ENCODE measurements at places on chromosomes 7 and 10.

GRCh38 chr7:94630855-94631254, 25.1 kb downstream of the SGCE start:
- no peak for DNase-seq

DNA sequence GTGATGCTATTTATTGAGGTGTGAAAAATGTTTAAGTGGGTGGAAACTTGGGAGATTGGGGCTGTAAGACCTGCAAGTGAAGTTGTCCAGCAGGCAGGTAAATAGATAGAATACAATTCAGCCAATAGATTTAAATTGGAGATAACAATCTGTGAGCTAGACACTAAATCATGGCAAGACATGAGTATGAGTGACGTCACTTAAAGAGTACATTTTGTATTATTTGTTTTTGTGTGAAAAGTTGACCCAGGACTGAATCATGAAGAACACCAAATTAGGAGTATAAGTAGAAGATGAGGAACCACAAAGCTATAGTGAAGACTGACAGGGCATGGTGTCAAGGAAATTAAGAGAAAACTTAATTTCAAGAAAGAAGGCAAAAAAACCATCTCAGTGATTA, 249.1 kb upstream of the SEMA3C start:
- no peak for DNase-seq

- DNase-seq = no peak
Measured at GRCh38 chr10:95431900-95432342, 129.2 kb downstream of the SORBS1 start.

- DNase-seq = no peak
Measured at GRCh38 chr7:22802426-22802825, 20.2 kb downstream of the TOMM7 start.

DNA sequence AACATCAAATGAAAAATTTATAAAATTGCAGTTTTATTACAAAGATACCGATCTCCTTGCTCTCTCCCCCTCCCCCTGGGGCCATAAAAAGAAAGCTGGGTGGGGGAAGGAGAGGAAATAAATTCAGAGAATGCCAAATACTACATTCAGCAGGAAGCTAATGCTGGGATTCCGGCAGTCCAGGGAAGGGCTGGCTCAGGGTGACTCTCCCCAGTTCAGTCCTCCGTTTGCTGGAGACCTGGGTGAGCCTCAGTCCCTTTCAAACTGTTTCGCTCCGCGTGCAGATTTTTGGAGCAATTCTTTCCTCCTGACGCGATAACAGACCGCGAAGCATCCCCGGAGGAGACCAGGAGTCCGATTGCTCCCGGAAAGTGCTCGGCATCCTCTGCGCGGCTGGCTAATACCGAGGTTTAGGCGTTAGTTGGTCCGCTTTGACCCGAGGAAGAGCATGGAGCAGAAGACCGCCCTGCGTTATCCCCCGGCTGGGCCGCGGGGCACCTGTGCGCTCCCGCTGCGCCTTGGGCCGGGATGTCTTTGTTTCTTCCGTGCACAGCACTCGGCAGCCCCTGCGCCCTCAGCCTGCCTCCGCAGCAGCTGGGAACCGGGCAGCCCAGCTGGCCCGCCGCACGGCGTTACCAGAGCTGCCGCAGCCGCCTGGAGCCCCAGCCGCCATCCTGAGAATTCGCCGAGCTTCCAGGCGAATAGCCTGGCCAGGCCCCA, 3.9 kb upstream of the HOXA2 start:
- DNase-seq = no peak

DNA sequence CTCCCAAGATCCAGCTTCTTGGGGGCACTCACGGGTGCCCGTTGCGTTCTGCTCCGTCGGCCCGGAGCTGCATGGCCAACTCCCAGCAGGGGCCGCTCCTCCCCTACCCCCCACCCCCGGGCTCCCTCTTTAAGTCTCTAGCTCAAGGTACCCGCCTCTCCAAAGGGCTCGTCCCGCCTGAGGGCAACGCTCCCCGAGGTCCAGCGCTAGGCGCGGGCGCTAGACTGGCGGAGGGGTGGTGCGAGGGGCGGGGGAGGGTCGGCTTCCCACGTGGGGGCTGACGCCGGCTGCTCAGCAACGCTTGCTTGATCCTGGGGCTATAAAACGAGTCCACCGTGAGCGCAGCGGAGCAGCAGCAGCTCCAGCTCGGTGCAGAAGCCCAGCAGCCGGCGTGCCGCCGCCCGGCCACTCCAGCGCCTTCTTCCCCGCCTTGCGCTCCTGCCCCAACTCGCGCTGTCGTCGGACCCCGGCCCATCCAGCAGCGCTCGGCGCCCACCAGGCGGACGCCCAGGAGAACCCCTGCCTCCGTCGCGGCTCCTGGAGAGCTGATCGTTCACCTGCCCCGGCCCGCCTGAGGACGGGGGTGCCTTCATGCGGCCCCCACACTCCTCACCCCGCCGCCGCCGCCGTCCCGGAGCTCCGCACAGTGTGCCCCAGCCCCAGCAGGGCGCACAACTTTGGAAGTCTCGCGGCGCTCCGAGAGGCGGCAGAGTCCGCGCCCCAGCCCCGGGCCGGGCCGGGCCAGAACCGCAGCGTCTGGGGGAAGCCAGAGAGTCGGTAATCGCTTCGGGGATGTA, at the start of gene ADRA2A:
TSS of gene ADRA2A (plus strand) at position 348 of the 797 bp plus-strand sequence. CDS start 968 bp downstream, outside the sequence.
- peak; percentile 44 for DNase-seq

- no peak for DNase-seq
Measured at GRCh38 chr10:97270523-97271154, 21.8 kb downstream of the ARHGAP19 start.

DNA sequence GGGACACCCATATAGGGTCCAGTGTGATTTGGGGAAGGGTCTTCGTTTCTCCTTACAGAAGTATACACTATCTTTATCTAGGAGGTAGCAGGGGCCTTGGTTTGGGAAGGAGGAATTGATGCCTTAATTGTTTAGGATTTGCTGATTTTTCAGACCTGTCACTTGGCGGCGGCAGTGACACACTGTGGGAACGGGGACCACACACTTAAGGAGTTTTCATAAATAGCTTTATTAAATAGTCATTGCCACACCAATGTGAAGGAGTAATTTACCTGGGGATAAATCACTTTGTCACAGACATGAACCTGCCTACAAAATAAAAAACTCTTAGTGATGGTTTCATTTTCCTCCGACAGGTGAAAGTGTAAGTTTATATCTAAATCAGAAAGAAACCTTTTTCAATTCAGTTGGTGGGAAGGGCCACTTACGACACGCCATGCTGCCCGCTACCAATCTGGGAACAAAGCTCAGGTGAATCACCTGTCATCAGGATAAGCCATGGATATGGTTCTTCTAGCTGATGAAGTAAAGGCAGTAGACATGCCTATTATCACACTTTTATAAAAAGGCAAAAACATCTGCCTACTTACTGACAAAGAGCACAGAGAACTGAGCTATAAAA, 12.3 kb upstream of the ENO4 start:
- DNase-seq = no peak
